PC-3 (cell line): ENCODE measurements at places on chromosomes 6 and 20.

DNA sequence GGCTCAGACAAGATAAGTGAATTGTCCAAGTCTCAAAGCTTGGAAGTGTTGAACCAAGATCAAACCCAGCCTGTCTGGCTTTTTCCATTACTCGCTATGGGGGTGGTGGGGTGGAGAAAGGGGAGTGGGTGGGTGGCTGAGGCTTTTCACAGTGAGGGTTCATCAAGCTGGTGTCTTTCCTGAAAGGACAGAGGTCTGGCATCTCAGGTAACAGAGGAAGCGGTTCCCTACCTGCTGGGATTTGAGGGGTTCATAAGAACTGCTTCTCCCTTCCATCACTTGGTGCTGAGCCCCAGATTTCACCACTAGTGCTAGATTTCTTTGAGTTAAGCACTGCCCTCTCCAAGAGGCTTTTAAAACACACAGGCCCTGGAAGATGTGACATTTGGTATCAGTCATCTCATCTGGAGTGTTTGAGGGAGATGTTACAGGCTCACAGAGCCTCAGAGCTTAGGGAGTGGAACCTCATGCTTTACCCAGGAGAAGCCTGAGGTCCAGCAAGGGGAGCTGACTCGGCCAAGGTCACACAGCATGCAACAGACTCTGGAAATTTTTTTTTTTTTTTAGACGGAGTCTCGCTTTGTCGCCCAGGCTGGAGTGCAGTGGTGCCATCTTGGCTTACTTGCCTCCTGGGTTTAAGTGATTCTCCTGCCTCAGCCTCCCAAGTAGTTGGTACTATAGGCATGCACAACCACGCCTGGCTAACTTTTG, 6.0 kb upstream of the VEGFA start:
- no peak for DNase-seq

DNA sequence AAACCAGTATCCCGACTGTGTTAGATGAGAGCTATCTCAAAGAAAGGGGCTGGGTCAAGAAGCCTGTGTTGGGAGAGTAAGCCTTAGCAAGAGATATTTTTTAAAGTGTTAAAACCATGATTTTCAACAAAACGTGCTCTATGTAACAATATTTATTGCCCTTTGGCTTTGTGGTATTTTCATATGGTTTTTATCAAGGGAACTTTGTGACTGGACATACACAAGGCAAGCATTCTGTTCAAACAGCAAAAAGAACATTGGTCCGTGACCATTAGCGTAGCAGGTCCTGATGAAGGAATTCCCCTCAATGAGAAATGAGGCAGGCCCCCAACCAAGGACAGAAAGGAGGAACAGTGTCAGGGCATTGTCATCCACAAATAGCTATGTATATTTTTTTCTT, 222.6 kb downstream of the MYLK4 start:
- no peak for DNase-seq

DNA sequence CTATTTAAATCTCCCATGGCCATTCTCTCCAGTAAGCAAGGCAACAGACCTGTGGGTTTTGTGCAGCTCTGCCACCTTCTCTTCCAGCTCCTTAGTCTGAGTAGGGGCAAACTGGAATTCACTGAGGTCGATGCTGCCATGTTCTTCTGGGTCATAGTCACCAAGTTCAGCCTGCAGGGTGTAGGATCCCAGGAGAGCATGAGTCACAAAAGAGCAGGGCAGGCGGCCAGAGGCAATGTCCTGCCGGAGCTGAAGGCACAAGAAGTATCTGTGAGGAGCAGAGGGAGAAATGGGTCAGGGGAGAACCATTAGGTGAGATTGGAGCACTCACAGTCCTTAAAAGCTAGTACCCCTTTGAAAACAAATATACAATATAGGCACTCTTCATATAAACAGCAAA, 73.7 kb downstream of the SMLR1 start:
- DNase-seq, result peak; percentile 65

- DNase-seq, result peak; percentile 59
Measured at GRCh38 chr6:89610149-89610642, 28.4 kb downstream of the LYRM2 start.

GRCh38 chr20:37345339-37346235, at the start of gene SRC:
Gene SRC (plus strand): TSS chr20:37346140. CDS start chr20:37384154, 38,014 bp downstream.
- peak; percentile 73 for DNase-seq

DNA sequence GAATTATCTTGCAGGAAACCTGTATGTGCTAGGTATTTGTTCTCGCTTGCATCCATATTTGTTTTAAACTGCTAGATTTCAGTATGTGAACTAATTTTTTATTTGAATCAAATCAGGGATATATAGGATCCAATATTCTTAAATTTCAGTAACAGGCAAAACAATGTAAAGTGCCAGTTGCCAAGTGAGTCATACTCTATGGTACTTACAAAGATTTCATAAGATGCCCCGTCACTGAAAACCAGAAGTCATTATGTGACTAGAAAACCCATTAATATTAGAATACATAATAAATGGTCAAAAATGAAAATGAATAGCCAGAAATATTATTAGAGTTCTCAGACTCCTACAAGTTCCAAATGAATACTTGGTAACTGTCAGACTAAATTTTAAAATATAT, 481.2 kb downstream of the TFAP2A start:
- DNase-seq, result peak; percentile 60

DNA sequence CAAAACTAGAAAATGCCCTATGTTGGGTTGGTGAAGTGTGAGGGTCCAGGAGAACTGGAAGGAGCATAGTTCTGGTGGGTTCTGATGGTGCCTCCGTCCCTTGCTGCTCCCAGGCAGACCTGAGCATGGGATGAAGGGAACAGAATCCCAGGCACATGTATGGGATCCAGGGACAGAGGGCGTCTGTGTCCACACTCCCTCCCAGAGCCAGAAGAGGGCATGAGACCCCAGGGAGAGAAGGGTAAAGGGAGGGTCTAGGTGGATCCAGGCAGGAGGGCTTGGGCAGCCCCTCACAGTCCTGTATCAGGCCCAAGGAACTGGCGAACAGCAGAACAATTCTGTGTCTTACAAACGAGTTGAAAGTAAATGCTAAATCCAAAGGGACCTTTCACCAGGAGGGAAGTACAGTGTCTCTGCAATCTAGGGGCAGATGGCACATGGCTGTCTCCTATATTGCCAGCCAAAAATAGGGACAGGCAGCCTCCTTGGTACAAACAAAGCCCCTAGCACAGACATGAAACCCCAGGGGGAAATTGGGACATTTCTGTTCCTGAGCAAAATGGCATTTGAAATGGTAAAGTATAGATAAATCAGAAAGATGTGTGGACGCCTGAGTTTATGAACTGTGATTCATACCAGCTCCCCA, 2.5 kb upstream of the BPIFA1 start:
- no peak for DNase-seq

GRCh38 chr20:32544893-32545840, 40.0 kb downstream of the NOL4L start:
- no peak for DNase-seq

DNA sequence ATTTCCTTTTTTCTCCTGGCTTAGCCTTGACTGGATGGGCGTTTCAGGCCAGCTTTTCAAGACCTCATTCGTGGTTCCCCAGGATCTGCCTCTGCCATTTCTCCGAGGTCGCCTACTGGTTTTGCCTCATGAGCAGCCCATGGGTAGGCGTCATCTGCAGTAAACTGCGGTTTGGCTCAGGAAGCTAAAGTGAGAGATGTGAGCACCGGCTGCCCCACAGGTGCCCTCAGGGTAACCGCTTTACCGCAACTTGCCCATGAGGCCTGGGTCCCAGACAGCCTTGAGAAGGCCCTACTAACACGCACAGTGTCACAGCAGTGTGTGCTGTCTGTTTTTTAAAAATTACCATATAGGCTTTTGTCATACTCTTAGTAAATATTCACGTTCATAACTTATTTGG, 53.4 kb upstream of the TBXT start:
- no peak for DNase-seq

DNA sequence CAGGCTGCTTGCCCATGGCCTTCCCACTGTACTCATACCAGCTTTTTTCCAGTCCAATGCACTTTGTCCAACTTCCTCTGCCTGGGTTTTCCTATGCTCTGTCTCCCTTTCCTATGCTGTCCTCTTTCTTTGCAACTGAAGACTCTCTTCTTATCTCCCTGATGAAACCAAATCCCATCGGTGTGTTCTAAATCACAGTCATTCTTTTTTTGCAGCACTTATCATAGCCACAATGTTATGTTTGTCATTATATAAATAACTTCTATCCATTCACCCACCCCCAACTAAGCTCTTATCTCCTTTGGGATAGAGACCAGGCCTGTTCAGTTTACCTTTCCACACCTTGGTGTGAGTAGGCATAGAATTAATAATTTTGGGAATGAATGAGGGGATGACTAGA, 121.0 kb downstream of the GPX5 start:
- no peak for DNase-seq

GRCh38 chr20:63648895-63649589, 4.2 kb downstream of the STMN3 start:
- no peak for DNase-seq

- DNase-seq, result peak; percentile 48
Measured at GRCh38 chr6:111361648-111362047, 121.4 kb downstream of the REV3L start.

- DNase-seq, result no peak
Measured at GRCh38 chr20:6168204-6168603, 45.4 kb upstream of the FERMT1 start.

GRCh38 chr20:56706867-56707360, 77.8 kb downstream of the TFAP2C start:
- no peak for DNase-seq

DNA sequence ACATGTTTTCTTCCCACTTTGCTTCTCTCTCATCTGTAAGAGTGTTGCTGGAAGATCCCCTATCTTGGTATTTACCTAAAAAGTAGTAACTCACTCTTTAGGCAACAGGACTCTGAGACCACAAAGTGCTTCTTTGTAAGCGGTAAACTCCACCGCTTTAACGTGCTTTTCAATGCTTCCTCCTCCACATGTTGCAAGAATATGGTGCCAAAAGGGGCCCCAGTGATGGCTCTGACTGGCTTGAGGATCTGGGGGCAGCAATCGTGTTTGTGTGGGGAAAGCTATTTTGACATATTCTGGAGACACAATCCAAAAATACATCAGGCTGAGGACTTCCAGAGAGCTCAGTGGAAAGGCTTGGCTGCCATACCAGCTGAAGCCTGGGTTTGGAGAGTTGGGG, 12.4 kb upstream of the CPNE5 start:
- no peak for DNase-seq

- DNase-seq, result peak; percentile 36
Measured at GRCh38 chr20:43870484-43870883, 44.2 kb upstream of the TOX2 start.
